HepG2 (cell line): ENCODE measurements at places on chromosomes 5 and 9.

DNA sequence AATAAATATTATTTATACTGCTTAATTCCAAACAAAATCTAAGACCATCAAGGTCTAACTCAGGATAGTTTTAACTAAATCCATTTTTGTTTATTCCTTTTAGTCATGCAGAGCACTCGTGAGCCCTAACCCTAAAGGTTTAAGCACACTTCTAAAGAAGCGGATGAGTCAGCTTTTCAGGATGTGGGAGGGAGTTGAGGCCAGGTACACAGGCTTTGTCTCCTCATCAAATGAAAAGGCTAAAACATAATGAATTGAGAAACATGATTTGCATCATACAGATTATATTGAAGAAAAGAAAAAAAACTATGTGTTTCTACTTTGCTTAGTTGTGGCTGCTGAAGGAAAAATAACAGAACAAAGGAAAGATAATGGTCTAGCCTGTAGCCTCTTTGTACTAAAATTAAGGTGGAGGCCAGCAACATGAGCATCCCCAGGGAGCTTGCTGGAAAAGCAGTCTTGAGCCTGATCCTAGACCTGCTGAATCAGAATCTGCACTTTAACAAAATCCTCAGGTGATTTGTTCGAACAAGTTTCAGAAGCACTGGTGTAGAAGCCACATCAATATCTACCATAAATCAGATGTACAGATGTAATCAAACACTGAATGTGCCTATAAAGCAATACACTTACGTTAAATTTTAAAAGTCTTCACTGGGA lies 21.1 kb upstream of the ISCA1 start:
- no peak for DNase-seq

GRCh38 chr5:51495672-51496071 lies 112.4 kb downstream of the ISL1 start:
- DNase-seq, result no peak

DNA sequence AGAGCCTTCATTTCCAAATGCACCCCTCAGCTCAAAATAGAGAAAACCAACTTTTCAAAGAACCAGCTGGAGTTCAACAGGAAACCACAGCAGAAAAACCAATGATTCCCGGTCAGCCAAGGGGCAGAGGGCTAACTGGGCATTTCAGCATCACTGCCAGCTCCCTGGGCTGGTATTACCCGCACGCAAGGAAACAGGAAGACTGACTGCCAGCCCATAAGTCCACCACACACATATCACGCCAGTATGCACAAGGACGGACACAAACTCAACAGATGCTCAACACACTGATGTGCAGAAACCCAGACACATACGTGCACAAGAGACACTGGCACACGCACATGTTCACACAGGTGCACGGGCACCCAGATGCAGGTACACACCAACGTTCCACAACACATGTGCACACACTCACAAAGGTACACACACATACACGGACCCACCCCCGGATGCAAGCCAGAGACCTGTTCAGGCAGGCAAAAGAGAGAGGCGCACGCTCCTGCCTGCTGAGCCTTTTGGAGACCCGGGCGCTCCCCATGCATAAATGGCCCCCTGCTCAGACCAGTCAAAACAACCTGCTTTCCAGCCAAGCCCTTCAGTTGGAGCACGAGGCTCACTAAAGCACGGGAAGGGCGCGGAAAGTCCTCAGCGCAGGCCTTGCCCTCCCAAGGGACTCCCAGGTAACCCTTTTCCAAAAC lies 2.1 kb downstream of the ADAMTS2 start:
- no peak for DNase-seq

- DNase-seq, result no peak
Observed at GRCh38 chr9:112006361-112007020, 109.9 kb downstream of the UGCG start.

DNA sequence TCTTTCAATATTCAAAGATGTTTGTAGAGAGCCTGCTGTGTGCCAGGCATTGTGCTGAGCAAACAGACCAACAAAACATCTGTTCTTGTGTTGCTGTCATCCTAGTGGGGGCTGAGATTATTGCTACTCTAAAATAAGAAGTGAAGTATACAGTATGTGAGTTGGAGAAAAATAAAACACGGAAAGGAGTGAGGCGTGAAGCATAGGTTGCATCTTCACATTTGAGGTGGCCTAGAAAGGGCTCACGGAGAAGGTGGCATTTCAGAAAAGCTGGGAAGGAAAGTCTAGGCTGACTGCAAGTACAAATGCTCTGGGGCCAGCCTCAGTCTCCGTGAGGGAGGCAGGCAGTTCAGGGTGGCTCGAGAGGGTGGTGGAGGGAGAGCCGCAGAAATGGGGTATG lies 80.3 kb downstream of the CSNK1A1 start:
- DNase-seq, result no peak

DNA sequence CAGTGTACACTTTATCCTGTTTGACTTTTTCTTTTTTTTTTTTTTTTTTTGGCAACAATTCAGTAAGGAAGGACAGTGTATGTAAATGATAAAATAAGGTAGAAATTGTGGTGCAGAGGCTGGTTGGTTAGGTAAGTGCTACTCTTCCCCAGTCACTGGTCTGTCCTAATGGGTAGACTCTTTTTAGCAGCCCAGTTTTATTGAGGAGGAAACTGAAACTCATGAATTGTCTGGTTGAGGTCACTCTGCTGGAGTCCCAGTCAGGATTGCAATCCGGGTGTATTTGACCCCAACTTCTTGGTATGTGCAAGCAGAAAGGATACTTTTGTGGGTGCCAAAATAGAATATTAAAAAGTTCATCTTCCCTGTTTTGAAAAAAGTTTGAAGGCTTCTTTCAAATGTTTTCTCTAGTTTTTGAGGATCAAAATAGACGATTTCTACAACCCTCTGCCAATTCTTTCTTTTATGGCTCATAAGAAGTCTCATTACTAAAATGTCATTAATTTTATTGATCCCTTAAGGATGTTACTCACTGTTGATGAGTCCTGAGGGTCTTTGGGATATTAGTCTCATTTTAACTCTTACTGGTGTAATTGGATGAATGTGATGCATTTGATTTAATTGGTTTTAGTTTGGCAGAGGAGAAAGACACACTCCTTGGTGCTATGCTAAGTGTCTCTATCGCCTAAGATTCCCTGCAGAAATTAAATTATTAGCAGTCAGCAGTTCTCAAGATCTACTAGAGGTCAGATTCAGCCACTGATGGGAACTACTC lies 171.9 kb downstream of the KDM4C start:
- DNase-seq, result no peak

DNA sequence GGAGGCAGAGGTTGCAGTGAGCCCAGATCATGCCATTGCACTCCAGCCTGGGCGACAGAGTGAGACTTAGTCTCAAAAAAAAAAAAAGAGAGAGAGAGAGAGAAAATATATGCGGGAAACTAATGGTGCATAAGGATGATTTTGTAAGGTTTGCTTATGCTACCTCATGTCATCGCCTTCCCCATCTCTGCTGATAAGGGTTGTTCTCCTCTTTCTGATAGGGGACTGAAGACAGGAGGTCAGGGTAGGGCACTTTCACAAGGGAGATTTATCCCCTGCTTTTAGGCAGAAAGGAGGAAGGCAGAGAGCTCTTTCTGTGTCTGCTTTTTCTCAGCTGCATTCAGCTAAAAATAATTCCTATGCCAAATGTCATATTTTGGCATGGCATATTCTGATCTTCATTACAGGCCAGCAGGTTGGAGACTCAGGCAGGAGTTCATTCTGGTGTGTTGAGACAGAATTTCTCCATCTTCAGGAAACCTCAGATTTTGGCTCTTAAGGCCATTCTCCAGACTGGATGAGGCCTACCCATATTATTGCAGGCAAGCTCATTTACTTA lies 220.2 kb downstream of the AUH start:
- no peak for DNase-seq

DNA sequence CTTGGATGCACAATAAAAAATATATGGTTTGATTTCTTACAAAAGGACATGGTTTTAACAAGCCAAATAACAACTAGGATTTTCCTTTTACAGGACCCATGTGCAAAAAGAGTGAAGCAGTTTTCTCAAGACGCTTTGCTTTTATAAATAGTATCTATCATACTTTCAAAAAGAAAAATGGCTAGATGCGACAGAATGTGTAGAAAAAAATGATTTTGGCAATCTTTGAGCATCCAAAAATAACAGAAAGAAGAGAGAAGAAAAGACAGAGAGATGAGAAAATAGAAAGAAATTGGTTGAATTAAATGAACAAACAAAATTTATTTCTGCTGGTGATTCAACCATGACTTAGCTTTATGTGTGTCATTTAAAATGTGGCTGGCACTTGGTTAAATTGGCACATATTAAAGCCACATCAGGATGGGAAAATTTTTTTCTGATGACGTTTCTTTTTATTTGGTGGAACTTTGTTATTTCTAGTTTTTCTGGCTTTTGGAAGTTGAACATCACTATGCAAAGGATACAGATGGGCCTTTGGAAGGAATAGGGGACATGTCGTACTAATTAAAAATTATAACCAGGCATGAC lies 35.6 kb upstream of the NREP start:
- DNase-seq, result no peak

GRCh38 chr9:82423700-82424099 lies 435.1 kb downstream of the SPATA31D1 start:
- DNase-seq, result no peak

- DNase-seq, result no peak
Observed at GRCh38 chr5:60183881-60184280, 290.4 kb upstream of the PDE4D start.

GRCh38 chr5:10290438-10290837 lies 17.3 kb downstream of the CMBL start:
- DNase-seq, result no peak

DNA sequence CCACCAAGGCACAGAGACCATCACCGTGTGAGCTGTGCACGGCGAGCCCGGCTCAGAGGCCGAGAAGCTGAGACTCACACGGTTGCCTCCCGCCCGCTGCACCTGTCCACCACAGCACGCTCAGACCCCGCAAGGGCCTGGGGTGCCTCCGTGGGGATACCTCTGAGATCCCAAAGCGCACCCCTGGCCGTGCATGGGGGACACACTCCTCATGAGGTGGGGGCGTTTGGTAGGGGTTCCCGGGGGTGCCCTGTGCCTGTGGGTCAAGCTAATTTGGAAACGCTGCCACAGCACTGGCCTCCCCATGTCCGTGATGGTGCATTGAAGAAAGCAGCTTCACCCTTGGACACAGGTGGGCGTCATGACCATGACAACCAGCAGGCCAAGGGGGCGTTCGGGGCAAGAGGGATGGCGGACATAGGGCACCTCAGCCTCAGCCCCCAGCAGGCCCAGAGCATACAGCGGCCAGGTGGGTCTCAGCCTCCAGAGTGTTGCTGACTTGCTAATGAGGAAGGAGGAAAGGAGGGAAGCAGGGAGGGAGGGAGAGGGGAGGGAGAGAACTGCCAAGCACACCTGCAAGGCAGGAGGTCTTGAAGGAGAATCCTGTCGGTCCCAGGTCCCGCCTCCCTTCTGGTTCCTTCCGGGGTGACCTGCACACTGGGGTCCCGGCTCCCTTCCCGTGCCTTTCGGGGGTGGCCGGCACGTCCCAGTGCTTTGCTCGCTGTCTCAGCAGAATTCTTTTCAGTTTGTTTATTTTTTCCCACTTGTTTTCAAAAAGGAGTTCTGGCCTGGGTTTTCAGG lies 34.7 kb downstream of the GLT6D1 start:
- no peak for DNase-seq

DNA sequence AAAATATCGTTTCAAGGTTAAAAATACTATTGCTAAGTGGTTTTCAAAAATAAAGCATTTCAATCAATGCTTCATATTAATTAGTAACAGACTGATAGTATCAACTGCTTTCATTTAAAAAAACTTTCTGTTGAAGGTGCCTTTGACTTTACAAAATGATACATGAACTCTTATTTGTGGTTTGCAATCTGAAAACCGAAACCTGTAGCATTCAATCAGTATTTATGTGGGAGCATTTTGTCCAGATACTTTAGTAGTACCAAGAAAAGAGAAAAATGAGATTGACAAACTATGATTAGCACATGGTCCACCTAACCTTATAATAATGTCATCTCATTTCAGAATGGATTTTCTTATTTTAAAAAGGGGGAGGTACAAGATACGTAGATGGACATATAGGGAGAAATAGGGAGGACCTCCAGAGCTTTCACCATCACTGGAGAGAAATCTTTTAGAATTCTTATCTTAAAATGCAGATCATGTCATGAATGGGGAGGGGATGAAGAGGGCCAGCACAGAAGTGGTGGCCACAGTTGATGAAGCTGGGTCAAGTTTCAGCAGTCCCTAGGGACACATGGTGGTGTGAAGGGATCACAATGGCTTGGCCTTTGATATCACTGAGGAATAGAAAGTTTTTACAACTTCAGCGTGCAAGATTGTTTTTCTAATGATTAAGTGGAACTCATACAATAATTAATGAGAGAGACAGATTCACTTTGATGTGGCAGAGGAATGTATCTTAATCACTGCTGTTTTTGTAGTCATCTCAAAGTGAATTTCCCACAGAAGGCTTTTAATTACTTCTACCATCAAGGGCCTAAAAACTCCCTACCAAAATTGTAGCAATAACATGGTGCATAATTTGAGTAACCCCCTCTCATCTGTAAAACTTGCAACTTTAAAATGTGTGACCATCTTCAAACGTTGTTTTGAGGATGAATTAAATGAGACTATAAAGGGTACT lies 322.3 kb upstream of the EDIL3 start:
- DNase-seq, result no peak

DNA sequence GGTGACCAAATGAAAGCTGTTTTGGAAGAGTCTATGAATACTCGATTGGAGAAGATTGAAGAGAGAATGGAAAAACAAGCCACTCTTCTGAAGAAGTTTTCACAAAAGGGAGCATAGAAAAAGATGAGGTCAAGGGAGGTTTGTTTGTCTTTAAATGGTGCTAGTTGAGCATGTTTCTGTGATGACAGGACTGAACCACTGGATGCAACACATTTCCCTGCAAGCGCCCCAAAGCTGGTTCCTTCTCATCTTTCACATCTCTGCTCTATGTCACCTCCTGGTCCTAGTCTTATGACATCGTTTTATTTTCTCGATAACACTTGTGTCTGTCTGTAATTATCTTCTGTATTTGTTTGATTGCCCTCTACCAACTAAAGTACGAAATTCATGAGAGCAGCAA lies 3.8 kb upstream of the CCDC192 start:
- no peak for DNase-seq

DNA sequence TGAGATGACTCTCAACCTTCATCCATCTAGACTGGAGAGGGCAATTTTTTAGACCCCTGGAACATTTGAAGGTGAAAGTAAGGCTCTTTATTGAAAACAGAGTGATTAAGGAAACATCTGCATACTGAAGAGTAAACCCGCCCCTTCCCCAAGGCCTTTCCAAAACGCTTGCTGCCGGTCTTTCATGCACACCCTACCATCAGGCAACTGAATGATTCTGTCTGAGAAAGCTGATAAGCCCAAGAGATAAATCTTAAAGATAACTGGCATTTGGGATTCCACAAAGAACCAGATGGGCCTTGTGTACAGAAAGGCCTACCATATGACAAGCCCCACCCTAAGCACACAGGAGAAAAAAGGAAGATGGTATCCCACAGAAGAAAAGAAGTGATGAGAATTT lies 54.4 kb upstream of the PIK3R1 start:
- DNase-seq, result no peak

- DNase-seq, result no peak
Observed at GRCh38 chr9:79433703-79434102, 138.1 kb upstream of the TLE4 start.
